ENCODE measurements at places on chromosomes 6 and 20. TPM values are rescaled to one million over a fixed set of nuclear protein-coding genes. Genes with fewer than 3 reads are reported as not detected.

- DNase-seq: no peak
Observed at GRCh38 chr20:44072384-44072783, 114.6 kb downstream of the JPH2 start.

The CRISP2 gene
- total RNA-seq: not detected

- DNase-seq: peak; percentile 54
Observed at GRCh38 chr6:43708860-43709653, 21.5 kb upstream of the MRPS18A start.

DNA sequence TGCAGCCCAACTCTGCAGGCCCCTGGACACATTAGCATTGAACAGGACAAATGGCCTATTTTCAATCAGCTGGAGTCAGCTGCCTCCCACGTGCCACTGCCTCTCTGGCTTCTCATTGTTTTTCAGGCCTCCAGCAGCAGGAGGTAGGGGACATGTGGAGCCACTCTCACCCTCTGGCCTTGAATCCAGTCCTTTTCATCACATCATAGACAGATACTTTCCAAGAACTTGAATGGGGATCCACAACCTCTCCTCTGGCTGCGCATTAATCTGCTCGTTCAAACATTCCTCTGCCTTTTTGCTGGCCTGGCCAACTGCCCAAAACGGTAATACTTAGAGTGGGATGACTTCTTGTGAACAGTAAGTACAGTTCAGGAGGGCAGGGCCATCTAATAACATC lies 592.3 kb downstream of the PKHD1 start:
- DNase-seq: no peak

The ADGB gene
- total RNA-seq: not detected

DNA sequence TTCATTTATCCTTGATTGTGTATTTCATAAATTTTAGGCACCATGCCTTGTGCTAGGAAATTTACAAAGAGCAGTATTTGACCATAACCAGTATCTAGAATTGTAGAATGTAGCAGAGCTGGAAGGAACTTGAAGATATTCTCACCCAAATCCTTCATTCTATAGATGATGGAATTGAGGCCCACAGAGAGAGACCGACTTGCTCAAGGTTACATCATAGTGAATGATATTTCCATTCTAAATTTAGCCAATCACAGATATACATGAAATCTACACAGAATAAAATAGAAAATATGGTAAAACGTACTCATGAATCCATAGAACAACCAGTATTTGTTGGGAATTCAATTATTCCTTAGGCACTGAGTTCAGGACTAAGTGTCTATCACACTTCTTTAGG lies 10.9 kb upstream of the SGK1 start:
- DNase-seq: no peak

DNA sequence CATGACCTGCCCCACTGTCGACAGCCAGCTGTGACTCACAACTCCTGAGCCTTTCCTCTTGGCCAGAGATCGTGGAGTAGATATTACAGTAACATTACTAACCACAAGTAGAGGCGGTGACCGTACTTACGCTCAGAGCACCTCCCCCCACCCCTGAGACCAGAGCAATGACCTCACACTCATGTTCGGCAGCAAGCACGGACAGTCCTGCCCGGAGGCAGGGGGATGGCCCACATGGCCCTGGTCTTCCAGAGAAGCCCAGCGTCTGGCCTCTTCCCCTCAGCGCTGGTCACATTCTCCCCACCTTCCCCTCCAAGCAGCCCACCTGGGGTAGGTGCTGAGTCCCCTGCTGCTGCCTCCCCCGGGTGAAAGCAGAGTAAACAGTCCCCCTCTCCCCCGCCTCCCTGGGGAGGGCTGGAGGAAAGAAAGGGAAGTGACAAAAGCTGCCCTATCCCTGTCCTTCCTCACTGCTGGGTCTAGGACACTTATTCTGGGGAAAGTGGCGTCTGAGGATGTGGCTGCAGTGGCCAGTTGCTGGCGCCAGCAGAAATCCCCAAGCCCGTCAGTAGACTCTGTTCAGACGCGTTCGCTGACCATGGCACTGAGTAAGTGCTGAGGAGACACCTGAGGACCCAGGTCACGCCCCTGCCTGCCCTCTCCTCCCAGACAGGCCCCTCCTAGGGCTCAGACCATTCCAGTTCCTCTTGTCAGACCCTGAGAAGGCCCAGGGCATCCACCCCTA lies 68.5 kb downstream of the MRPL14 start:
- peak; percentile 100 for DNase-seq

DNA sequence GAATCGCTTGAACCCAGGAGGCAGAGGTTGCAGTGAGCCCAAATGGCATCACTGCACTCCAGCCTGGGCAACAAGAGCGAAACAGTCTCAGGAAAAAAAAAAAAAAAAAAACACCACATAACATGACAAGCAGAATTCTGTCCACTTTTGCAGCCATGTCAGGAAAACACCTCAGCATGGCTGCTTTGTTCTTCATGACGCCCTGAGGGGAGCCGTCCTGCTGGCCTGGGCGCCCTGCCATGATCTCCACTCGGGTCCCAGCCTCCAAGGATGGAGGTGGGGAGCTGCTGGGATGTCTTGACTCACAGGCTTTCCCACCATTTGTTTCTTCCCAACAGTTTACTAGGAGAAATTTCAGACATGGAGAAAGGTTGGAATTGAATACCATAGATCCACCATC lies 42.2 kb downstream of the SNX9 start:
- peak; percentile 74 for DNase-seq

The CLVS2 gene
- not detected for total RNA-seq

The HTR1E gene
- not detected for total RNA-seq

DNA sequence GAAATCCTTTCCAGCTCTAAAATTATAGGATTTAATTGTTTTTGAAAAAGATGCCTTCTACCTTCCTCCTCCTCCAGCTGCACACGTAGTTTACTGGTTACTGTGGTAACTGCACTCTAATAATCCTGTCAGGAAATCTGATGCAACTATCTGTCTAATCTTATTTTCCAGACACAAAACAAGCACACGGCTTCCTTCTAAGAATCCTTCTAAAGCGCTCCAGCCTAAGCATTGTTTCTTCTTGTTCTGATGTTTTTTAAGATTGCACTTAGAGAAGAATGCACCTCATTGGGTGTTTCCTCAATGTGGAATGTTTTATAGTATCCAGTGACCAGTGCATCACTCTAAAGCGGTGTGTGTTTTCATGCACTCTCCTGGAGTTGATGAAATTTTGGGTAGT lies 63.6 kb downstream of the CARMIL1 start:
- peak; percentile 38 for DNase-seq

DNA sequence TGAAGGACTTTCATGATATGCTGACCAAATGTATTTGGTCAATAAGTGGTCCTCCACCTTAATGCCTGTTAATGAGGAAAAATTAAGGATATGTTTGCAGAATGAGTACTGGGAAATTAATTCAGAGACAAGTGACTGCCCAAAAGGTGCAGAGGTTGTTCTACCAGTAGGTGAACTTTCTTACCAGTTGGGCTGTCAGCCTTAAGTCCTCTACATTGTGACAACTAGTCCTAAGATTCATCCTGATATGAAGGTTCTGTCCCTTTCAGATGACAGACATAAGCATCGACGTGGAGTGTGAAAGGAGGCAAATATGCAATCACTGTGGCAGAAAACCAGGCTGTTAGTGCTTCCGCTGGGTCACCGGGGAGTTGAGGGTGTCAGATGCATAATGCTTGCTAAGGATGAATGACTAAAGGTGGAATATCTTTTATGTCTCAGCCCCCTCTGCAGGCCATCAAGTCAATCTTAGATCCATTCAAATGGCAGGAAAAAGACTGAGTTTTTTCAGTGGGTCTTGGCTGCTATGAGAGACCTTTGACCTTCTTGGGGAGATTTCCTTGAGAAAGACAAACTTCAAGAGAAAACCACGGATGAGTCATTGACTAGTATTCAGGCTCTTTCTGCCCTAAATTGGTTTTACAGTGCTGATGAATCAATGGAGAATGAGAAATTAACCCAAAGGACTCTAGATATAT lies 226.0 kb downstream of the TPBG start:
- DNase-seq: peak; percentile 95

GRCh38 chr20:45323731-45324130 lies 15.6 kb upstream of the MATN4 start:
- no peak for DNase-seq

All from M059J (cell line).